ENCODE measurements at places on chromosomes 11 and 22. TPM values are rescaled to one million over a fixed set of nuclear protein-coding genes. Genes with fewer than 3 reads are reported as not detected.

SEPTIN3 gene
- 0.30 TPM for total RNA-seq

GLYATL2 gene
- total RNA-seq: 1.1 TPM

KRTAP5-9 gene
- not detected for total RNA-seq

FOSL1 gene
- 9.8 TPM for total RNA-seq

TPH1 gene
- 0.07 TPM for total RNA-seq

OR52E1 gene
- total RNA-seq: not detected

LSP1 gene
- 0.66 TPM for total RNA-seq

NFAM1 gene
- total RNA-seq: 0.07 TPM

APOL5 gene
- 0.46 TPM for total RNA-seq

LIF gene
- total RNA-seq: 46.1 TPM

TMEM9B gene
- 44.3 TPM for total RNA-seq

APOA1 gene
- 6.8 TPM for total RNA-seq

APLNR gene
- 0.39 TPM for total RNA-seq

CBLIF gene
- total RNA-seq: not detected

CPSF7 gene
- 25.6 TPM for total RNA-seq

CD44 gene
- total RNA-seq: 450 TPM

MRPL49 gene
- 55.2 TPM for total RNA-seq
